Cortex of kidney (tissue), 1 donor: ENCODE measurements at places on chromosomes 4 and X.

DNA sequence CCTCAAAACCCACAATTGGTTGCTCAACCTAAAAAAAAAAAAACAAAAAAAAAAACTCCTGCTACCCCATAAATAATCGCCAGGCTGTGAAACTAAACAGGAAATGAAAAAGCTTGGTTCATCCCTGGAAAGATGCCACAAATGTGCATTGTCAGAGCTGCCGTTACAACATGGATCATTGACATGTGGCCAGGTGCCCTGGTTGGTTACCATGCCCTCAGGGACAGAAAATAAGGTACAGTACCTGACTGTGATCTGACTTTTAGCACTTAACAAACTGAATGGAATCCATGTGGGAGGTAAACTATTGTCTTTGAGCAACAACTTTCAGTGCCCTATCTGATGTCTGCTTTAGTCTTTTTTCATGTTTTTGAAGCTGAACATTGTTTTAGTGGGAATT, 118.0 kb upstream of the RPL34 start:
- no peak for DNase-seq

GRCh38 chr4:25635501-25635900, 20.1 kb upstream of the SLC34A2 start:
- no peak for DNase-seq

- DNase-seq = no peak
Measured at GRCh38 chrX:45591650-45592049, 391.0 kb upstream of the DIPK2B start.

DNA sequence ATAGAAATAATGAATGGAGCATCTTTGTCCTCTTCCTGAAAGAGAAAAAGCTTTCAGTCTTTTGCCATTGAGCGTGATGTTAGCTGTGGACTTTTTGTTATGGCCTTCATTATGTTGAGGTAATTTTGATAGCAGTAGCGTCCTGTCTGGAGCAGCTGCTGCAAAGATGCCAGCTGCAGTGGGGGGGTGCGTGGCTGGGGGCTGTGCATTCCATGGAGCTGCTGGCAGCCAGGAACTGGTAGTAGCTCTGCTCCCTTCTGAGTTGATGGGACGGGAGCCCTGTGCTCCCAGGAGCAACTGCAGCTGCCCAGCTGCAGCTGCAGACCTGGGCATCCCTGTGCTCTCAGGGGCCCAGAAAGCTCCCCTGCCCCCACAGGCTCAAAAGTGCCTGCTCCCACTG, 50.4 kb downstream of the CCDC160 start:
- DNase-seq = no peak

DNA sequence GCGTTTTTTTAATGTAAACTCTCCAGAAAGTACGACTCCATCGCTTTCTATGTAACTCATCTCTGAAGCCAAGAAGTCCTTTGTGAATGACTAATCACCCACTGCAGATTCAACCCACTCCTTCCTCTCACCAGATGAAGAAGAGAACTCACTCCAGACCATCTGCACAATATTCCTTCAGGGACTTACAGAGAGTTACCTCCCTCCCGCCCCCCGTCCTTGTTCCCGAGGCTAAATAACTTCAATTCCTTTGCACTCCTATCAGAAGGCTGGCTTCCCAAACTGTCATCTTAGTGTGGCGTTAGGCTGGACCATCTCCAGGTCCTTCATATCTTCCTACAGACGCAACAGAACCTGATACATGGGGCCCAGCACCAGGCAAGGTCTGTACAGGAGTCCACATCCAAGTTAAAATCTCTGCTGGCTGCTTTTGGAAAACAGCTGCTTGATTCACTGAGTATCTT, 82.4 kb downstream of the AFAP1 start:
- no peak for DNase-seq

- DNase-seq = no peak
Measured at GRCh38 chr4:18536428-18536827, 514.9 kb upstream of the LCORL start.

- DNase-seq = no peak
Measured at GRCh38 chr4:168451744-168452390, 28.4 kb downstream of the DDX60L start.

DNA sequence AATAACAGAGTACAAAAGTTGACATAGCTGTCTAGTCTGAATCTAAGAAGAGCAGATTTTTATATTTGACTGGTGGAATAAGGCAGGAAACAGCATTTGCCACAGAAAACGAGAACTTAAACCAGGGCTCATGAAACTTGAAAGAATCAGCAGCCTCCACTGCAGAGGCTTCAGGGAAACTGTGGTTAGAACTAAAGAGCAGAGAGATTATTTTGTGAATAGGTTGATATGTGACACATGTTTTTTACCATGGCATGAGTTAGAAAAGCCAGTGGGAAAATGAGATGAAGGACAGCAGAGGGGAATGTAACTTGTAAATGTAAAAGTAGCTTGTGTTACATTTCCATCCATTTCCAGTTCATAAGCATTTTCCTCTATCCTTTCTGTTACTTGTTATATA, 63.7 kb upstream of the CAMK2D start:
- DNase-seq = no peak

DNA sequence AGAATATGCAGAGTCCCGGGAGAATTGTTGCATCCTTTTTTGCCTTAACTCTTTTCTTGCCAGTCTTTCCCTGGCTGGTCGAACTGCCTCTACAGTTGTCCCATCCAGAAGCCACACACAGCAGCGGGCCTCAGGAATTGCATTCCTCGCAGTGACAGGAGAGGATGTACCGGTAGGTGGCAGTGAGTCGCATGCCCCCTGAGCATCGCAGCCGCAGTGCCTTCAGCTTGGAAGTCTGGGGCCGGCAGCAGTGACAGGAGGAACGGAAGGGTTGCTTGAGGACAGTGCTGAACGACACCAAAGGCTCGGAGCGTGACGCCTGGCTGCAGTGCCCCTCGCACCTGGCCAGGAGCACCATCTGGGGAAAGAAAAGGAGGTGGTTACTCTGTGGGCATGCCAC, 23.5 kb downstream of the NDP start:
- no peak for DNase-seq

- DNase-seq = no peak
Measured at GRCh38 chr4:158652920-158653319, 18.8 kb downstream of the C4orf46 start.

DNA sequence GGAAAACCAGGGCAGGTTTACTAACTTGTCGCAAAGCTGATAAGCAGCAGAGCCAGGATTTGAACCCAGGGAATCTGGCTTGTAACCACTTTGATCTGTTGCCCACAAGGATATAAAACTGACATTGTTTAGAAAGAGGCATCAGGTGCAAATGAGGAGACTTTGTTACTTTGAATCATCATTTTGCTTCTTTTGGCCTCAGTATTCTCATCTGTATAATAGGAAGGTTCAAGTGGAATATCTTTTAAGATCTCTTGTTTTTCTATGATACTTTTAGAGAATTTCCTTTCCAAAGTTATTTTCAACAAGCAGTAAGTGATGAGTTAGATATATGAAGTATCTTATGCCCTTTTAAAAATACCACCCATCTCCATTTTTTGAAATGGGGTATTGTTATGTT, 57.8 kb upstream of the NAP1L5 start:
- DNase-seq = no peak

DNA sequence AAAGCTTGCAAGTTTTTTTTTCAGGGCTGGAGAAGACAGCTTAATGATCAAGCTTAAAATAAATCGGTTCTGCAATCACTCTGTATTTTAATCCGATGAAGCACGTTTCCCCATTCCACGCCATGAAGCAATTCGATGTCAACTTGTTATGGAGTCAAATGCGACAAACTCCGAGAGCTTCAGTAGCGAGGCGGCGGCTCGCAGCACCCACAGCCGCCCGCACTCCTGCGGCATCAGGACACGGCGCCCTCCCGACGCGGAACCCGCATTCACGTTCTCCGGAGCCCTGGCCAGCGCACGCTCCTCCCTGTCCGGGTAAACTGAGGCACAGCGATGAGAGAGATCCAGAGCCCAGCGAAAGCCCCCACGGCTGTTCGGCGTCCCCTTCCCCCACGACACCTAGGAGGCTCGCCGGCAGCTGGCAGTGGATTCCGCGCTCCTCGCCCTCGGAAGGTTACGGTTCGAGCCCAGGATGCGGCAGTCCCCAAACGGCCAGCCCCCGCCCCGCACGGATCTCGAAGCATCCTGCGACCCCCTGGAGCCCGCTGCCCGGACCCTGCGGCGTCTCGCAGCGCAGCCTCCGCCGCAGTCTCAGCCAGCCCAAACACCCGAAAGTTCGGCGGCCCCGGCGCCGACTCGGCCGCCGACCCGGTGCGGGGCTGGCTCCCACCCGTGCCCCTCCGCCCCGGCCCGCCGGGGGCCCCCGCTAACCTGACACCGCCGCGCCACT, 507 bp downstream of the MFAP3L start:
- no peak for DNase-seq

- DNase-seq = no peak
Measured at GRCh38 chr4:14726877-14727361, 275.4 kb upstream of the CPEB2 start.

GRCh38 chr4:108345862-108346817, 177.4 kb upstream of the LEF1 start:
- DNase-seq = no peak

DNA sequence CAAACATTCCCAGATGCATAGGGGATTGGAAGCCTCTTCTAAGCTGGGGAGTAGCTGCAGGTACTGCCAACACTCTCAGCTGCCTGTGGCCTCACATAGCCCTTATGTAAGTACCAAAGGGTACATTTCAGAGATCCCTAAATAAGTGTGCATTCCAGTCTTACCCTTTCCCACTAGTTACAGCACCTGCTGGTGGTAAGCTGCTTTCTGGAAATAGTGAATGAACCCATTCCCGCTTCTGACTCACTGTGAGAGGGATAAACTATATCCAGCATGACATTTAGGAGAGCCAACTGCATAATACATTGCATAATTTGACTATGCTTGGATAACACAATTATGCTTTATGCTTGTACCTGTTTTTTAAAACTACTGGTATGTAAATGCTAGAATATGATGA, 149.0 kb downstream of the FAM13A start:
- no peak for DNase-seq

GRCh38 chr4:114282937-114283336, 303.5 kb upstream of the ARSJ start:
- no peak for DNase-seq

GRCh38 chr4:147727476-147728028, 4.3 kb upstream of the ARHGAP10 start:
- DNase-seq = no peak

GRCh38 chr4:125739760-125740159, 425.0 kb downstream of the FAT4 start:
- DNase-seq = no peak

GRCh38 chrX:130793975-130794374, 109.0 kb downstream of the ENOX2 start:
- no peak for DNase-seq

DNA sequence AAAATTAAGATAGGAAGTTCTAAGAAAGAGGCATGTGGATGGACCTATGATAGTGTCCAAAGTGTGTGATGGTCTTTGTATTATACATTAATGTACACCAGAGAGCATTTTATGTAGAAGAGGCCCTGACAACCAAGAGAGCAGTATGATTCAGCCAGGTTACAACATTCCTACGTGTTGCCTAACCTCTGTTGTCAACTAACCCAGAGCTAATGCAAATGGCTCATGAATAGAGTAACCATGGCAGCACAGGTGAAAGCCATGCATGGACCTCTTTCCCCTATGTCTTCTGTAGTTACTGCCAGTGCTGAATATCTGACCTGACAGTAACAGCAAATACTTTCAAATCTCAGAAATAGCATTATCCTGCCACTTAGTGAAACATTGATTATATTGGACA, 255.6 kb downstream of the NDST4 start:
- no peak for DNase-seq

GRCh38 chr4:68287704-68288392, 42.4 kb upstream of the TMPRSS11B start:
- DNase-seq = no peak

- no peak for DNase-seq
Measured at GRCh38 chr4:189060104-189060503, 880.6 kb upstream of the FRG1 start.

GRCh38 chrX:148995661-148996060, 495.2 kb downstream of the AFF2 start:
- no peak for DNase-seq

- DNase-seq = no peak
Measured at GRCh38 chrX:48493890-48494364, 14.9 kb upstream of the PORCN start.

- DNase-seq = no peak
Measured at GRCh38 chrX:115940348-115940747, 230.2 kb upstream of the AGTR2 start.

DNA sequence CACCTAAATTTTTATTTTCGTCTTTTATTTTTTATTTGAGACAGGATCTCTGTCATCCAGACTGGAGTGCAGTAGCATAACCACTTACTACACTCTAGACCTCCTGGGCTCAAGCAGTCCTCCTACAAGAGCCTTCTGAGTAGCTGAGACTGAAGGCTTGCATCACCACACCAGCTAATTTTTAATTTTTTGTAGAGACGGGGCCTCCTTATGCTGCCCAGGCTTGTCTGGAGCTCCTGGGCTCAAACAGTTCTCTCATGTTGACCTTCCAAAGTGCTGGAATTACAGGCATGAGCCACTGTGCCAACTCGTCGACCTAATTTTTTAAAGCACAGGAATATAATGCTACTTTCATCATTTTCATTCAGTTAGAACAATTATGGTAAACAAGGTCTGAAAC, 405.4 kb downstream of the AR start:
- DNase-seq = no peak

GRCh38 chr4:173380987-173381386, 10.2 kb downstream of the SAP30 start:
- no peak for DNase-seq

GRCh38 chr4:147430111-147430510, 50.8 kb upstream of the EDNRA start:
- no peak for DNase-seq

GRCh38 chr4:41460641-41461040, 77.3 kb upstream of the LIMCH1 start:
- no peak for DNase-seq

DNA sequence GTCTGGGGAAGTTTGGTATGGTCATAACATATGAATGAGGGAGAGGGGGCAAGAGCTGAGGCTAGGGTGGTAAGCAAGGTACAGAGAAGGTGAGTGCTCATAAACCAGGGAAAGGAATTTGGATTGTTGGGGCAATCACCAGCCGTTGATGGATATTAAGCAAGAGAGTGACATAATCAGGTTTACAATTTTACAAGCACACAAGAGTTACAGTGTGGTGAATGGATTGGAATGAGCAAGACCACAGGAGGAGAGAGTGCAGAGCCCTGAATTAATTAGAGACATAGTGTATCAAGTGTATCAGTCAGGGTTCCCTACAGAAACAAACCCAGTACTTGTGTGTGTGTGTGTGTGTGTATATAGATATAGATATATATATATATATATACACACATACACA, 18.7 kb upstream of the FMR1NB start:
- no peak for DNase-seq

- DNase-seq = no peak
Measured at GRCh38 chrX:110218591-110218990, 99.3 kb downstream of the AMMECR1 start.

DNA sequence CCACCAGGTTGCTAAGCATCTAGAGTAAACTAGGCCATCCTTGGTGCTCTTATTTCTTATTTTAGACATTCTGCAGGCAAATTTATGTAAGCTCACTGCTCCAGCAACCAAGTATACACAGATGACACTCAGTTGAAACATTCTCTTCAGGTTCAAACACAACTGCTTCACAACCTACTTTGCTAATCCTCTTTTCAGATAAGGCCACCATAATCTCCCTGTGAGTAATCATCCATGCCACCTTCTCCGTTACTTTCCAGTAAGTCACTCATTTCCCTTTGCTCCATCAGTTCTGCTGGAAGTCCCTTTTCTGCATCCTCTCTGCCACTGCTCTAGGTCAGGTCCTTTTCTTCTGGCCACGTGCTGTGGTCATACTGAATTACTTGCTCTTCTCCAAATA, 120.2 kb upstream of the WDFY3 start:
- DNase-seq = no peak

GRCh38 chr4:99324979-99325378, 3.8 kb upstream of the ADH1B start:
- no peak for DNase-seq
